ENCODE measurements at places on chromosomes 11 and 22. TPM values are rescaled to one million over a fixed set of nuclear protein-coding genes. Genes with fewer than 3 reads are reported as not detected.

DRD2 gene
- 0.82 TPM for total RNA-seq

CYP2D6 gene
- 5.5 TPM for total RNA-seq

DAGLA gene
- total RNA-seq: 0.11 TPM

IGLL5 gene
- not detected for total RNA-seq

BACE1 gene
- 0.16 TPM for total RNA-seq

THOC5 gene
- 65.9 TPM for total RNA-seq

SIAE gene
- total RNA-seq: 7.5 TPM

C11orf91 gene
- total RNA-seq: not detected

TLCD5 gene
- 1.2 TPM for total RNA-seq

GTSE1 gene
- 62.1 TPM for total RNA-seq

DNA sequence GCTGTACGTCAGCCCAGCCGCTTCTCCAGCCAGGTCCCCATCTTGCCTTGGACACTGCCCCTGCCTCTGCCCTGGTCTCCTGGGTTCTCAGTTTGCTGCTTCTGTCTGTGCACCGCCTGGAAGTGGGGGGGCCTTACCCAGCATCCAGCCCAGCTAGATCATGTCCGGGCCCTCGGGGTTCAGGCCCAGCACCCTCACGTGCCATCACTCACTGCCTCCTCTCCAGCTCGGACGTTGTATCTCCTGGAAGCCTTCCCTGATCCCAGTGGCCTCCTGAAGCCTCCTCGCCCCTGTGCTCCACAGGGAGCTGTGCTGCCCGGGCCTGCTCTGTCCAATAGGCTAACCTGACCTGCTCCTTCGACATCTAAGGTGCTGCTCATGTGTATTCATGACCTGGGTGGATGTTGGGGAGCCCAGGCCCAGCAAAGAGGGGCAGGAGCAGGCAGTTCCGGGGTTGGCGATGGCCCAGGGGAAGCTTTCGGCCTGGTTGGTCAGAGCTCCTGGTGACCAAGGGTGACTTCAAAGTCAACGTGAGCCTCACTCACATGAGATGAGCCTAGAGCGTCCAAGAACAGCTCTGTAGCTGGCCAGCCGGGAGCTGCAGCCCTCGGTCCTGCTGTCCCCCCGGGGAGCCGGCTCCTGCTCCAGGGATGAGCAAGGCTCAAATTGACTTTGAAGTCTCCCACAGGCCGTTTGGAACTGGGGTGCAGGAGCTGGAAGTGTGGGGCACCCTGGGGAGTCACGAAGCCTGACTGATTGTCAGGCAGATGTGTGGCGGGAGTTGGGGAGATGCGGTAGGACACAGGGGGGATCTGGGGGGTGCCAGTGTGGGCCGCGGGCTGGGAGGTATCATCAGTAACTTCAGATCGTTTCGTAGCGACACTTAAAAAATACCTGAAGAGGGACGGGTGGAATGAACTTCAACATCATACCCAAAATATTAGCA is 5.2 kb upstream of the ASCL2 start:
- ATAC-seq: no peak

- no peak for ATAC-seq
Observed at GRCh38 chr11:1520663-1521267, 34.2 kb upstream of the MOB2 start.

DNA sequence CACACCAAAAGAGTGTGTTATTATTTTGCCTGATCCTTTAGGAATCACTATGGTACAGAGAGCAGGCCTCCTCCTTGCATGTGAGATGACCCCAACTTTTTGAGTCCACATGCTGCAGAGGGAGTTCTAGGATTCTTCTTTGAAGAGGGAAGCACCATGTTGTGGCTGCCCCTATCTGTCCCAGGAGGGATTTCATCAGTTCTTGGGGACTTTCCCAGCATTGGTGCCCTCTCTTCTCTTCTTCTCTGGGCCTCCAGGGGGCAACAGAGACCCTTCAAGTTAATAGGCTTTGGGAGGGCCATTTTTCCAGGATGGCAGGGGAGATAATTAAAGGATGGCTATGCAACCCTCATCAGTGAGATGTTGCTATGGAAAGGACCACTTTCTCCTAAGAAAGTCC is 3.6 kb downstream of the MMP1 start:
- ATAC-seq: no peak

DNA sequence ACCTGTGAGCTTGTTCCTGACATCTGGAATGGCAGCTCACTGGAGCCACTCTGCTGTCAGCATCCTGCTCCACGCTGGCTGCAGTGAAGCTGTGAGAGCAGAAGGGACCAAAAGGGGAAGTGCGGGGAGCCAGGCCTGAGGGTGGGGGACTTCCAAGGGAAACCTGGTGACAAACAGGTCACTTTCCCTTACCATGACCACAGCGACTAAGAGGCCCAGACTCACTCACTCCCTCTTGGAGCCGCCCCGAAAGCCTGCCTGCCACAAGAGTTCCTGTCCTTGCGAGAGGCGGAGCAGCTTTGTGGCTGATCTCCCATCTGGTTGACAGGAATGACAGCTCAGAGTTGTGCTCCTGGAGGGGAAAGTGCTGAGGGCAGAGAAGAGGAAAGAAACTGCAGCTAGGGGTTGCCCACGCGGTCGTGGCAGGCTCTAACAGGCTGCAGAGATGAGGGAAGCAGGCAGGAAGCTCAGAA is 183.8 kb upstream of the NTM start:
- peak; percentile 38 for ATAC-seq

- no peak for ATAC-seq
Observed at GRCh38 chr11:44008088-44008501, 39.7 kb upstream of the ACCSL start.

DNA sequence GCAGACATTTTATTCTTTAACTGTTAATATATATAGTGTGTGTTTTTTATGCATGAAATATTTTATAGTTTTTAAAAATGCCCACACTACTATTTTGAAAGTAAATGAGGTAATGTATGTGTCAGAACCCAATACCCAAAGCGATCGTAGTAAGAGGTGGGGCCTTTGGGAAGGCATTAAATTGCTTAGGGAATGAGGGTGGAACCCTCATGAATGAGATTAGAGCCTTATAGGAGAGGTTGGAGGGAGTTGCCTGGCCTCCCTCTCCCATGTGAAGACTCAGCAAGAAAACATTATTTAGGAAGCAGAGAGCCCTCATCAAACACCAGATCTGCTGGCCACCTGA is 11.1 kb downstream of the KLHL35 start:
- no peak for ATAC-seq

GRCh38 chr22:45889539-45890350 is 87.2 kb downstream of the WNT7B start:
- ATAC-seq: no peak

DNA sequence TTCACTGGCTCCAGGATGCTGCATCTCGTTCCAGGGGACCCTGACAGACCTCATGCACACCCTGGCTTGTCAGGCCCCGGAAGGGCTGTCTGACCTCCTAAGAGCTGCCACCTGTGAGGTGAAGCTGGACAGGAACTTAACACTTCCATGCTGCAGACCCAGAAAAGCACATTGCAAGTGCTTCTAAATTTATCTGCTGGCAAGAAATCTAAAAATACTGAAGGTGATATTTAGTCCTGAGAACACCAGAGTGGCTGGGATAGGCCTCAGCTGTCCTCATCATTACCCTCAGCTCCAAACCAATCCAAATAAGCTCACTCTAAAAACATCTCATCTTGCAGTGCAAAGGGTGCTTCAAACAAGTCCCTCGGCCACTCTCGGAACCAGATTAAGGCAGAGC is 46.7 kb downstream of the ABTB2 start:
- no peak for ATAC-seq

DNA sequence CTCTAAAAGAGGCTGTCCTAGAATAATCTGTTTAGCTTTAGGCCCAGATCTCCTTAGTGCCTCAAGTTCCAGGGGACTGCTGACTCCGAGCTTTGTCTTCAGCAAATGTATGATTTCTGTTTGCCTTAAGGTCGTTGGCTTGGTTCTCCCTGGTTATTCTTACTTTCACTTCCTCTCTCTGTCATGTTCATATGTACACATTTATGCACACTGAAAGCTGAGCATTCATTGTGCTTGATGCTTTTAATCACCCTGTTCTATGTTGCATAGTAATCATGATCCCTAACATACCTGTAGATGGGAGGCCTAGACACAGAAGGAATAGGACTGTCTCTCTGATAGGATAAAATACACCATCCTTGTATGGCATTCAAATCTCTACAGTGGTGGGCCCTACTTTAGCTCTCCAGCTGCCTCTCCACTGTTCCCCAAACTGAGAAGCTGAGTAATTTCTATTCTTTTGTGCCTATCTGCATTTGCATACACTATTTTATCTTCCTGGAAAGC is 7.2 kb downstream of the PPFIBP2 start:
- ATAC-seq: peak; percentile 77

GRCh38 chr22:35053060-35053835 is 12.7 kb upstream of the ISX start:
- no peak for ATAC-seq

DNA sequence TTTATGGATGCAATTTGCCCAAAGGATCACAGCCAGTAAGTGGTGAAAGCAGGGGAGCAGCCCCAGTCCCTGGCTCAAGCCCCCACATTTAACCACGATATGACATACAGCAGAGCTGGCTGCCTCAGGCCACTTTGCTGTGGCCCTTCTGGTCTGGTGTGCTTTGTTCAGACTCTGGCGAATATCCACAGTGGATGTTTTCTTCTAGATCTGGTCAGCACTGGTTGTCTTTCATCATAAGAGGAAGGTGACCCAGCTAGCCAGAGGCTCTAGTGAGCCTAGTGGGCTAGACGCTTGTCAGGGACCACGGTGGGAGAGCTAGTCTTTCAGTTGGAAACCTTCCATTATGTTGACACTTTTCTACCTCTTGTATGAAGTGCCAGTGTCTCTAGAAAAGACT is 42.5 kb downstream of the DGCR2 start:
- no peak for ATAC-seq

GRCh38 chr11:11998091-11998781 is 10.2 kb downstream of the DKK3 start:
- peak; percentile 78 for ATAC-seq

GRCh38 chr11:76071090-76071489 is 135.2 kb downstream of the WNT11 start:
- ATAC-seq: no peak

- no peak for ATAC-seq
Observed at GRCh38 chr11:21415606-21416005, 746.2 kb downstream of the NELL1 start.

DNA sequence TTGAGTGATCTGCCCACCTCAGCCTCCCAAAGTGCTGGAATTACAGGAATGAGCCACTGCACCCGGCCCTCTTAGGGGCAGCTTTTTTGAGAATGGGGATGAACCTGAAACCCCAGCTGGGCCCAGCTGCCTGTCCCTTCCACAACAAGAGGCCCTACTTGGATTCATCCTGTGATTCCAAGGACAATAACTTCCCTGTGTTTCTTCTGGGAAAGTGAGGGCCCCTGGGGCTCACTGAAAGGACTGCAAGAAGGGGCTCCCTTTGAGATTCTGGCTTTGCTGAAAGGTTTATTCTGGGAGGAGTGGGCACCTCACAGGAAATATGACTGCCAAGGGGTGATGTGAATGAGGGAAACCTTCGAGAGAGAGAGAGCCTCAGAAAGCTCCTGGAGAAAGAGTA is 12.3 kb upstream of the GNAZ start:
- ATAC-seq: no peak

- no peak for ATAC-seq
Observed at GRCh38 chr11:72354356-72355115, 79.8 kb downstream of the CLPB start.

GRCh38 chr11:64771861-64772260 is 6.5 kb downstream of the SF1 start:
- no peak for ATAC-seq

DNA sequence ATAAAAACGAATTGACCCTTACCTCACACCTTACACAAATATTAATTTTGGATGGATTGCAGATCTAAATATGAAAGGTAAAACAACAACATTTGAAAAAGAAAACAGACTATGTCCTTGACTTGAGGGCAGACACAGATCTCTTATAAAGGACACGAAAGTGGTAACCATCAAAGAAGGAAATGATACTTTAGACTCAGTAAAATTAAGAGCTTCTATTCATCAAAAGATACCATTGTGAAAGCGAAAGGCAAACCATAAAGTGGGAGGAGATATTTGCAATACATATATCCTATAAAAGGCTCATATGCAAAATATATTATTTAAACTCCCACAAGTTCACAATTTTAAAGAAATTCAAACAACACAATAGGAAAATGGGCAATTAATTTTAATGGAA is 5.0 kb downstream of the HEPACAM start:
- ATAC-seq: peak; percentile 39

DNA sequence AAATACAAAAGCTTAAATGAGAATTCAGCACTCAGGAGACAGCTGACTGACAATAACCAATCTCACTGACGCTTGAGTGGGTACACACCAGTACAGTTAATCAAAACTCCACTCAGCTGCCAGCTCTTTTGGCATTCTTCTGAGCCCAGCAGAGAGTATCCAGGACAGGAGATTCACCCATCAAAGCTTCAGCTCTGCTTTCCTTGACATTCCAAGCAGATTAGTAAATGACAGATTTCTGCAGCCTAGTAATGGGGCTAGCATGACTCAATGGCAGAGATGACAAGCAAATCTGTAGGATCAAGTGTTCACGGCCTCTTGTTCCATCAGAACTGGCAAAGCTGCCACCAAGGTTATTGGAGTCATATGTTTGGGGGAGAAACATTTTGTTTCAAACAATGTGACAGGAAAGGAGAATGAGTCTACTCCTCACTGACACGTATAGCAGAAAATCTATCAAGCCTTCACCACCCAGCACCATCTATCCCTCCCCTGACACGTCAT is 420.0 kb downstream of the DYNC2H1 start:
- no peak for ATAC-seq

- ATAC-seq: no peak
Observed at GRCh38 chr22:35337932-35338331, 38.2 kb downstream of the TOM1 start.

DNA sequence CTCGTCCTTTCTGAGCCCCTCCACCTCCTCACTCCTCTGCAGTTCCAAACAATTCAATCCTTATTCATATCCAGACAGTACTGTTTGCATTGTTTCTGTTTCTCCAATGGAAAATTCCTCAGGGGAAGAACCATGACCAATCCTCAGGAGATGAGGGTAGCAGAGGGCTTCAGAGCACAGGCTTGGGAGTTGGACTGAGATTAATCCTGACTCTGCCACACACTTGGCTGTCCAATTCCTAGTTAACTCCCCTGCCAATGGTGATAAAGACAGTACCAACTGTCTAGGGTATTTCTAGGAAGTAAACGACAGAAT is 58.0 kb downstream of the MICAL3 start:
- no peak for ATAC-seq

- ATAC-seq: no peak
Observed at GRCh38 chr11:130979386-130979972, 63.2 kb upstream of the SNX19 start.

- no peak for ATAC-seq
Observed at GRCh38 chr11:57709802-57710367, 2.1 kb downstream of the MED19 start.

DNA sequence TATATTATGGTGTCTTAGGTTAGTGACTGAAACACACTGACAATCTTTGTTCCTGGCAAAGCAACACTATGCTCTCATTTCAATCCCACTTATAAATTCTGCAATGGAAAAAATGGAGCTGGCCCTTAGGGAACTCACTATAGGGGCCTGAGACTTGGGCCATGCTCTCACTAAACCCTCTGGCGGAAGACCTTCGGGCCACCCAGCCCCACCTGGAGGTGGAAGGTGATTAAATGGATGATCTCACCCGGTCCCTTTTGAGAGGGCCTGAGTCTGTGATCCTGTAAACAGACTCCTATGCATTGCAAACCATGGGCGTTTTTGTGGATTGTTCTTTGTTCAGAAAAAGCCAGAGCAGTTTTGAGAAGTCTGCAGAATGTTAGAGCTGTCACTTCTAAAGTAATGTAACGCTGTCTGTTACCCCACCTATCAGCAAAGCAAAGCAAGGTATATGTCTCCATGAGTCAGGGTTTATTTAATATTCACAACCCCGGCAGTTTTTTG is 17.0 kb upstream of the CDON start:
- ATAC-seq: no peak

- ATAC-seq: no peak
Observed at GRCh38 chr22:30605449-30606110, 1.4 kb upstream of the TCN2 start.

All from activated T-helper 17 cell treated with anti-CD3 and anti-CD28 coated beads, Interleukin-2, amount 50 U/mL, for 72 hours (primary cell).